Aorta (tissue), 5 donors: ENCODE measurements at places on chromosomes 4 and X. TPM values are rescaled to one million over a fixed set of nuclear protein-coding genes. Genes with fewer than 3 reads are reported as not detected.

DNA sequence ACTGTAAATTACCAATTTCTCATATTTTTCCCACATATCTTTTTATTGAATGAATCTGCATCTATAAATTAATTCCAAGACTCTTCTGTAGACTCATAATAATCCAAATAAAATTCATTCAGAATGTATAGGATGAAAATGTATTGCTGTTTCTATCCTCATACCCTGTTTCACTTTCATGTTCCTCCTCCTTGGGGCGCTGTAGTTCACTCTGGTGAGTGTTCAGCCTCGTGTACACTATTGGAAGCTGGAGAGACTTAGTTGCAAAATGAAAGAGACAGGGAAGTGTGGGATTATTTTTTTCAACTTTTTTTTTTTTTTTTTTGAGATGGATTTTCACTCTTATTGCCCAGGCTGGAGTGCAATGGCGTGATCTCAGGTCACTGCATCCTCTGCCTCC lies 296.1 kb downstream of the TLL1 start:
- H3K27me3 ChIP-seq: no peaks in the 10 kb centered on the region
- no peak for DNase-seq
- no peak overlapping the region for H3K27ac ChIP-seq
- H3K4me3 ChIP-seq: no peak overlapping the region
- no peaks in the 10 kb centered on the region for H3K36me3 ChIP-seq

- H3K27ac ChIP-seq: no peak overlapping the region
- no peaks in the 10 kb centered on the region for H3K36me3 ChIP-seq
- DNase-seq: no peak
- no peak overlapping the region for H3K4me3 ChIP-seq
Observed at GRCh38 chr4:93433840-93434239, 394.7 kb upstream of the ATOH1 start.

DNA sequence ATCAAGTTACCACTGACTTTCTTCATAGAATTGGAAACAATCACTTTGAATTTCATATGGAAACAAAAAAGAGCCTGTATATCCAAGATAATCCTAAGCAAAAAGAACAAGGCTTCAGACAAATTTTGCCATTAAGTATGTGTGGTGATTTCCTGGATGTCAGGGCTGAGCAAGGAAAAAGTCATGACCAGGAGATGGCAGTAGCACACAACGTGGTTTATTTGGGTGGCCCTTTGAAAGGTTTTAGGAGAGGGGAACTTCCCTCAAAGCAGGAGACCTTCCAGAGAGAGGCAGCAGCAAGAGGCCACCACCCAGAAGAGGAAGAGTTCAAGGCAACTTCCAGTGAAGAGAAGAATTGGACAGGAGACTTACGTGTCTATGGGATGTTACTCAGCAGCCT lies 18.1 kb upstream of the ZXDB start:
- H3K27me3 ChIP-seq: no peaks in the 10 kb centered on the region
- H3K36me3 ChIP-seq: no peaks in the 10 kb centered on the region
- H3K4me3 ChIP-seq: no peak overlapping the region
- no peak overlapping the region for H3K27ac ChIP-seq

DNA sequence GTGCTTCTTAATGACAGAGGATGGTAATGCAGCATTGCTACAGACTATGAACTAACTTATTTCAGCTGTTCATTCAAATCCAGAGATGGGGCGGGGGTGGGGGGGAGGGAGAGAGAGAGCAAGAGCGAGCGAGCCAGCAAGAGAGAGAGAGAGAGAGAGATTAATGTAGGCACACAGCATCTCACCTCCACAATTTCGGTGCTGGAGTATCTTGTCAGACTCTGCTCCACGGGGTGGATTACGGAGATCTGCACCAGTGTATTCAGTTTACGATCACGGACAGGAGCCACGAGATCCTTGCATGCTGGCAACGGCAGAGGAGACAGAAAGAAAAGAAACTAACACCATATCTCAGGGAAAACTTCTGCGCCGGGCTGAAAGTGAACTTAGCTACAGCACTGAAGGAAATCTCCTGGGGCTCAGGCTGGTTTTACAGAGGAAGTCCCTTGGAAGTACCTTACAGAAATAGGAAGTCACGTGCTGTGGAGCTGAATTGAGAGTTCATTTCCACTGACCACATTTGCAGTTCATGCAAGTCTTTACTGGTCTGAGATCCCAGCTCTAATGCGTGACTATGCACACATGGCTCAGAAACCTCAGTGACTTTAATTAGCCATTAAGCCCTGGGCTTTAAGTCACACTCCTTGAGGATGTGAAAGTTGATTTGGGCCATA lies 440.9 kb downstream of the INPP4B start:
- peaks cover 3% of the 10 kb centered on the region for H3K4me1 ChIP-seq
- peak; percentile 54 for DNase-seq
- H3K36me3 ChIP-seq: no peaks in the 10 kb centered on the region
- H3K27me3 ChIP-seq: no peaks in the 10 kb centered on the region

Gene VEGFC
- total RNA-seq: 20.2 TPM

- H3K36me3 ChIP-seq: no peaks in the 10 kb centered on the region
- no peak overlapping the region for H3K27ac ChIP-seq
- no peak overlapping the region for H3K4me3 ChIP-seq
- H3K27me3 ChIP-seq: no peaks in the 10 kb centered on the region
Observed at GRCh38 chrX:67607466-67607865, 63.6 kb downstream of the AR start.

DNA sequence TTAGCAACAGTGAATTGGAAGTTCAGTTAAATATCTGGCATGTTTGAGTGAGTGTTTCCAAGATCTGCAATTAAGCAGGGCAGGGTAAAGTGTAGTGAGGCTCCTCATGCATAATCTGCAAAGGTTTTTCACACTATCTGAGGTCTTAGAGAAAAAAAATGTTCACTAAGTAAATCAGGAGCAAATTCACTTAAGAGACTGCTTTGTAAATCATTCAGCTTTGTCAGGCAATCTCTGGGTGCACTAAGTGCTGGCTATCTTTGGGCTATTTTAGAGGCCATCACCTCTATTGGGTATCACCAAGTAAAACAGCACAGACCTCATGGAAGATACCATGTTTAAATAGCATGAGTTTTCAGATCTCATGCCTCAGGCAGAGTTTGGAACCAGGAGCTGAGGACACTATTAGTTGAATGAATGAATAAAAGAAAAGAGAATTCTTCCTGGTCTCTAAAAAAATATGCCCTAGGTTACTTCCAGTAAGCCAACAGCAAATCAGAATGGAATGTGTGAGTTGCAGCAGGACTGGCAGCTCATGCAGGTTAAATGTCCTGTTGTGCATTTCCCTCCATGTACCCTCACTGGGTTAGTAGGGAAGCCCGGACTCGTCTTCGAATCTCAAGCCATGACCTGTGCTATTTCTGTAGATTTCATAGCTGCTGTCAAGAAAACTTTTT lies 195.3 kb downstream of the KCNIP4 start:
- no peak overlapping the region for H3K4me3 ChIP-seq
- H3K36me3 ChIP-seq: no peaks in the 10 kb centered on the region
- H3K27ac ChIP-seq: no peak overlapping the region

DNA sequence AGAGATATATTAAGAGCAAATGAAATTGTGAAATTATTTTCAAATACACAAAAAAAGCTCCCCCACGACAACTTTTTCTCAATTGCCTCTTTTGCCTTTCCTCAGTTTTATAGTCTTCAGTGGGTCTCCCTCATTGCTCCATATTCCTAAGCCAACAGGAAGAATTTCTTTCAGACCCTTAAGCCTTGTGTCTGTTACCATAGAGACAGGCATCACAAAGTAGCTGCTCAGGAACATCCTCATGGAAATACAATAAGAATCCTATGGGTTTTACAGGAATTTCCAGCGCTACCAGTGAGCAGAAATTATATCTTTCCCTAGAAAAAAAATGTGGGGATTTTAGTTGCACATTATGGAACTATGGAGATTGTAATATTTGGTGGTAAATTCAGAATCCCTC lies 121.9 kb upstream of the DMD start:
- no peaks in the 10 kb centered on the region for H3K36me3 ChIP-seq
- H3K4me1 ChIP-seq: no peaks in the 10 kb centered on the region
- H3K4me3 ChIP-seq: no peak overlapping the region
- DNase-seq: no peak
- H3K27ac ChIP-seq: no peak overlapping the region

- no peaks in the 10 kb centered on the region for H3K27me3 ChIP-seq
- H3K4me3 ChIP-seq: no peak overlapping the region
- no peaks in the 10 kb centered on the region for H3K36me3 ChIP-seq
- no peak overlapping the region for H3K27ac ChIP-seq
Observed at GRCh38 chr4:123819362-123820035, 422.9 kb downstream of the SPRY1 start.

GRCh38 chr4:137193564-137193963 lies 338.7 kb downstream of the PCDH18 start:
- no peaks in the 10 kb centered on the region for H3K4me1 ChIP-seq
- no peaks in the 10 kb centered on the region for H3K27me3 ChIP-seq
- H3K36me3 ChIP-seq: no peaks in the 10 kb centered on the region

DNA sequence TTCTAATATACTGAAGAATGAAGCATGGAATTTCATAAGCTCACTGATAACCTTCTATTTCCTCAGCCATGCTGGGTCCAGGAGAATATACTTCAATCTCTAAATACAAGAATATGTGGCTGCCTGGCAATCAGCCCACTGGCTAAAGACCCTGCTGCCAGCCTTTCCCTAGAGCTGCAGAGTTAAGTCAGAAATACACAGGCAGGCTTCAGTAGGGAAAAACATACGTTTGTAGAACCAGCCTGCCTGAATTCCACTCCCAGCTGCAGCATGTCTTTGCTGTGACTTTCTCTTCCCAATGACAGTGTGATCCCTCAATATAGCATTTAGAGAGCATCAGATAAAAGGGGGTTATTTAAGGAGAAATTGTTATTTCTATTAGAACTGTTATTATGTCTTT lies 289.1 kb downstream of the PCDH19 start:
- H3K27me3 ChIP-seq: peaks cover 4% of the 10 kb centered on the region
- no peak overlapping the region for H3K4me3 ChIP-seq
- H3K4me1 ChIP-seq: no peaks in the 10 kb centered on the region
- no peak for DNase-seq
- H3K36me3 ChIP-seq: no peaks in the 10 kb centered on the region
- no peak overlapping the region for H3K27ac ChIP-seq

Gene KDR
- total RNA-seq: 42.1 TPM

Gene FAM236A
- total RNA-seq: not detected
